ENCODE measurements at places on chromosomes 13 and 19.

DNA sequence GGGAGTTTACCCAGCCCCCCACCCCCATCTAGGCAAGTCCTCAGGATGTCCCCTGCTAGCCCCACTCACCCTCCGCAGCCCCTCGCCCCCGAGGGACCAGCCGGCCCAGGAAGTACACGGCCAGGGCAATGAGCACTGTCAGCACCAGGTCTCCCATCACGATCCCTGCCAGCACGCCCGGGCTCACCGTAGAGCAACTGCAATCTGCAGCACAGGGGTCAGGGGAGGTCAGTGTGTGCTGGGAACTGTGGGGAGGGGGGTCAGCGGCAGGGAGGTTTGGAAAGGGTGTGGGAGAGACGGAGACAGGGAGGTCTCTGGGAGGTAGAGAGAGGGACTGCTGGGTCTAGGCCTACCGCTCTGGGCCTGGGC, 734 bp downstream of the TYROBP start:
- no peak for DNase-seq

- DNase-seq = no peak
Observed at GRCh38 chr13:79401259-79402070, 4.6 kb downstream of the RBM26 start.

DNA sequence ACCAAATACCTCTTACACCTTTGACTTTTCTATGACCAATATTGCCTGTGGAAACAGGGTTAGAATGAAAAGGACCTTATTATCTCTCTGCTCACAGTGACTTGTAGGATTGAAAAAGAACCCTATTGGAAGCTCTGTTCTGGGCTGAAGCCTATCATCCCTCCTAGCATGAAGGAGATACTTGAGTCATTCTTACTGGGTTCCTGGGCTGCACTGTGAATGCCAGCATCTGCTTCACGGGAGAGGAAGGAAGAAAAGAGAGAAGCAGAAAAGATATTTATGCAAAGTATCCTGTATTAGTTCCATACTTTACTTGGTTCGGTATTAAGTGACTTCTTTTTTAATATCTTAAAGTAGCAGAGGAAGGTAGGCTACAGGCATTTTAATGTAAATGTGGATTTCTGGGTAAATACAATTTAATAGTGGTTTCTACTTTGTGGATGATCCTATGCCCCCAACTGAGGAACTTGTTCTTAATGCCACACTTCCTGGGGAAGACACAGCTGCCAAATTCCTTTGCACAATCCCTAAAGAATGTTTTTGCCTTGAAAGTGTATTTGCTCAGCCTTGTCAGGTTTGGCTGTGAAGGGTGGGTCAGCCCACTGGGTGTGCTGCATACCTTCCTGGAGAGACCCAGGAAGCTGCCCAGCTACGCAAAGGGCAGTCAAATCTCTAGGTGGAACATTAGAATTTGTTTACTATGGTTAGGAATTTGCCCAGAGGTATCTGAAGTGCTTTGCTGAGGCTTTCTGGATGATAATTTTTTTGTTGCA, 13.7 kb upstream of the SCEL start:
- no peak for DNase-seq

GRCh38 chr13:77477299-77477848, 58.1 kb upstream of the SCEL start:
- DNase-seq = no peak

- no peak for DNase-seq
Observed at GRCh38 chr13:108769213-108770070, 140.0 kb downstream of the MYO16 start.

- no peak for DNase-seq
Observed at GRCh38 chr13:99829593-99830239, 141.9 kb downstream of the ZIC5 start.

DNA sequence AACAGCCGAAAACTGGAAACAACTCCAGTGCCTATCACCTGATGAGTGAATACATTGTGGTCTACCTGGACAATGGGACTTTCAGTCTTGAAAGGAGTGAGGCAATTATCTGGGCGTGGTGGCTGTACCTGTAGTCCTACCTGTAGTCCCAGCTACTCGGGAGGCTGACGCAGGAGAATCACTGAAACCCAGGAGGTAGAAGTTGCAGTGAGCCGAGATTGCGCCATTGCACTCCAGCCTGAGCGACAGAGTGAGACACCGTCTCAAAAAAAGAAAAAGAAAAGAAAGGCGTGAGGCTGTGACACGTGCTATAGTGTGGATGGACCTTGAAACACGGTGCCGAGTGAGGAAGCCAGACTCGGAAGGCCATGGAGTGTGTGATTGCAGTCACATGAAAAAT, 4.1 kb upstream of the NTN5 start:
- no peak for DNase-seq

- DNase-seq = no peak
Observed at GRCh38 chr13:59665732-59666131, 498.0 kb downstream of the DIAPH3 start.

DNA sequence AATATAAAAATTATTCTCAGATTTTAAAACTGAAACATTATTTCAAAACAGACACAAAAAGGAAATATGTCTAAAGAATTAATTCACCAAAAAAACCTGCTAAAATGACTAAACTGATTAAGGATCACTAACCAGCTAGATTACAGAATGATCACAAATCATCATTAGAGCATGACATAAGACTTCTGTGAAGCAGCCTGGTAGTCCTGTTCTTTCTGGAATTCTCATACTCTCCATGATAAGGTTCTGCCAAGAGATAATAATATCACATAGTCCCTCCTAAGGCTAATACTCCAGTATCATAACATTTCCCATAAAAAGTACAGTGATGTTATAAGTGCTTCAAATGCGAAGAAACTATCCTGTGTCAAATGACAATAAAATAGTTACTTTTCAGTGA, 1814.9 kb downstream of the SLITRK5 start:
- DNase-seq = no peak

GRCh38 chr19:15640294-15640903, at the start of gene CYP4F3:
CYP4F3 (plus strand) TSS chr19:15640897; CDS start chr19:15641416, 519 bp downstream.
- no peak for DNase-seq

GRCh38 chr13:38417727-38418126, 68.1 kb downstream of the UFM1 start:
- DNase-seq = peak; percentile 2

- DNase-seq = no peak
Observed at GRCh38 chr13:80072231-80072630, 268.7 kb downstream of the SPRY2 start.

DNA sequence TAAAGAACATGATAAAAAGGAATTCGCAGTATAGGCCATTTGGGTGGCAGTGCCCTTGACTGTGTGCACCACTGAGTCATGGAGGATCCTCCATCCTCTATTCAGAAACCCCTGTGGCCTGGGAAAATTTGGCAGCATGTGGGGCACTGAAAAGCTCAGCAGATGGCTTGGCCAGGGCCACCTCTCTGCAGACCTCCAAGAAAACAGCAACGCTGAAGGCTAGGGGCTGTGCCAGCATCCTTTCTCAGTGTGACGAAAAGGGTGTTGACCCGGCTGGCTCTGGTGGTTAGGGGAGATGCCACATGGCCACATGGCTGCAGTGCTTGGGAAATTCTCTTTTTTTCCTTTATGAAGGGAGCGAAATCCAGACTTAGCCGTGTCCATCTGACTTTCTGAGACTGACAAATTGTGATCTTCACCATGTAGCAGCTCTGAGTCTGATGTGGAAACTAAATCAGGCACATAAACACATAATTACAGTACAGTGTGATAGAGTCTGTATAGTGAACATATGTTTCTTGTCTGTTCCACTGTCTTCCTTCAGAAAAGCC, 178.0 kb downstream of the KCTD12 start:
- DNase-seq = no peak

GRCh38 chr19:12260861-12261260, 33.8 kb downstream of the ZNF44 start:
- DNase-seq = no peak

DNA sequence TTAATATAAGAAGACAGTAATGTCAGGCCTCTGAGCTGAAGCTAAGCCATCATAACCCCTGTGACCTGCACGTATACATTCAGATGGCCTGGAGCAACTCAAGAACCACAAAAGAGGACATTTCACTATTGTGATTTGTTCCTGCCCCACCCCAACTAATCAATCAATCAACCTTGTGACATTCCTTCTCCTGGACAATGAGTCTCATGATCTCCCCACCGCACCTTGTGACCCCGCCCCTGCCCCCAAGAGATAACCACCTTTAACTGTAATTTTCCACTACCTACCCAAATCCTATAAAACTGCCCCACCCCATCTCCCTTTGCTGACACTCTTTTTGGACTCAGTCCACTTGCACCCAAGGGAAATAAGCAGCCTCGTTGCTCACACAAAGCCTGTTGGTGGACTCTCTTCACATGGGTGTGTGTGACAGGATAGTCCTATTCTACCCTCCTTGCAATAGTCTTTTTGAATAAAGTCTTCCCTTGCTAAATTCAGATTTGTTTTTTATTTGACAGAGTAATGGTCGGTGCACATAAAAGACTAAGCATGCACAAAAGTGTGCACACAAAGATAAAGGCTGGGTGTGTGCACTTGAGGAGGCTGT, 14.0 kb downstream of the CD70 start:
- no peak for DNase-seq

DNA sequence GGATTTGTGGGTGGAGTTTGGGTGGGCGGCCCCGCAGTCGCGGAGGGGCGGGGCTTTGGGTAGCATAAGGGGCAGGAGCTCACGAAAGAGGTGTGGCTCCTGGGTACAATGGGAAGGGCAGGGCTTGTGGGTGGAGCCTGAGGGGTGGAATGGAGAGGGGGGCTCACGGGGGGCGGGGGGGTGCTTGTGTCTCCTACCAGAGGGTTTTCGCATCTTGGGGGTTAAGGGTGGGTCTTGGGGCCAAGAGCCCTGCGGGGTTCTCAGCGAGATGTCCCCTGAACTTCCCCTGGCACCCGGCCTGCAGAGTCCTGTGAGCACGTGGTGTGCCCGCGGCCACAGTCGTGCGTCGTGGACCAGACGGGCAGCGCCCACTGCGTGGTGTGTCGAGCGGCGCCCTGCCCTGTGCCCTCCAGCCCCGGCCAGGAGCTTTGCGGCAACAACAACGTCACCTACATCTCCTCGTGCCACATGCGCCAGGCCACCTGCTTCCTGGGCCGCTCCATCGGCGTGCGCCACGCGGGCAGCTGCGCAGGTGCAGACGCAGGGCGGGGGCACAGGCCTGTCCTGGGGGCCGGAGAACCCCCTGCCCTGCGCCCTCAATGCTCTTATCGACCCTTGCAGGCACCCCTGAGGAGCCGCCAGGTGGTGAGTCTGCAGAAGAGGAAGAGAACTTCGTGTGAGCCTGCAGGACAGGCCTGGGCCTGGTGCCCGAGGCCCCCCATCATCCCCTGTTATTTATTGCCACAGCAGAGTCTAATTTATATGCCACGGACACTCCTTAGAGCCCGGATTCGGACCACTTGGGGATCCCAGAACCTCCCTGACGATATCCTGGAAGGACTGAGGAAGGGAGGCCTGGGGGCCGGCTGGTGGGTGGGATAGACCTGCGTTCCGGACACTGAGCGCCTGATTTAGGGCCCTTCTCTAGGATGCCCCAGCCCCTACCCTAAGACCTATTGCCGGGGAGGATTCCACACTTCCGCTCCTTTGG, 5.1 kb downstream of the FSTL3 start:
- DNase-seq = no peak

DNA sequence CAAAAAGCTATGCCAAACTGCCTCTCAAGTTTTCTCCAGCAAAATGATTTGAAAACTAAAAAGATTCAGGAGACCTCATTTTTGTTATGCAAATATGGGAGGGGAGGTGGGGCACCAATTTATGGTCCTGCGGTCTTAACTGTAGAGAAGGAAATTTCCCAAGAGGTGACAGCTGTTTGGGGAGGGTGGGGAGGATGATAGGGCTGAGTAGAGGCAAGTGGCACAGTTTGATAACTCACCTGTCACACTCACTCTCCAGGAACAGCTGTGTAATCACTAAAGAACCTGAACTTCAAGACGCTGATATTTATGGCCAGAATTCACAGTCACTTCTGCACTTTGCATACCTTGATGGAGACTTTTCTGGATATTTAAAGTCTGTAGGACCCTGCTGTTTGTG, 232.9 kb upstream of the STARD13 start:
- DNase-seq = no peak

DNA sequence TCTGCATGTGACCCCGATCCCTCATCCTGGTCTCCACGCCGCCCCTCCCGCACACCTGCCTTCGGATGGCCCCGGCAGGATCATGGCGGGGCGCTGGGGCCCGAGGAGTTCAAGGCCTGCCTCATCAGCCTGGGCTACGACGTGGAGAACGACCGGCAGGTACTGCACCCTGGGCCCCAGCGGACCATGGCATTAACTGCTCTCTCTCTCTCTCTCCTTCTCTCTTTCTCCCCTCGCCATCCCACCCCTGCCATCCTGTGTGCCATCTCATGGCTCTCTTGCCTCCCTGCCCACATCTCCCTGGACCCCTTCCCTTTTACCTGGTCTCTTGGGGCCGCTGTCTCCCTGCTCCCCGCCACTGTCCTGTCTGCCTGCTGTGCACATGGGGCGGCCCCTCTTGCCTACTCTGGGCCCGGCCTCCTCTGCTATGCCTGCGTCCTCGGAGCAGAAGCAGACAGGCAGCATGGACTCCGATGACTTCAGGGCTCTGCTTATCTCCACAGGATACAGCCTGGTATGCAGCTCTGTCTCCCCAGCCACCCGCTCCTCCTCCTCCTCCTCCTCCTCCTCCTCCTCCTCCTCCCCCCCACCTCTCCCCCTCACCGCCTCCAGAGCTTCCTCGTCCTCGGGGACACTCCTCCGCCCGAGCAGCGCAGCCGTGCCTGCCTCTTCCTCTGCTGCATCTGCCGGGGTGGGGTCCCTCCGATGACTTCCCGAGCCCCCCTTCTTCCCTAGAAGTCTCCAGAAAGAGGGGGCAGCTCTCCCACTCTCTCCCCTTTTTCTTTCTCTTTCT, 16.2 kb downstream of the CAPN12 start:
- DNase-seq = peak; percentile 86

- no peak for DNase-seq
Observed at GRCh38 chr13:109776575-109776974, 9.8 kb downstream of the IRS2 start.

DNA sequence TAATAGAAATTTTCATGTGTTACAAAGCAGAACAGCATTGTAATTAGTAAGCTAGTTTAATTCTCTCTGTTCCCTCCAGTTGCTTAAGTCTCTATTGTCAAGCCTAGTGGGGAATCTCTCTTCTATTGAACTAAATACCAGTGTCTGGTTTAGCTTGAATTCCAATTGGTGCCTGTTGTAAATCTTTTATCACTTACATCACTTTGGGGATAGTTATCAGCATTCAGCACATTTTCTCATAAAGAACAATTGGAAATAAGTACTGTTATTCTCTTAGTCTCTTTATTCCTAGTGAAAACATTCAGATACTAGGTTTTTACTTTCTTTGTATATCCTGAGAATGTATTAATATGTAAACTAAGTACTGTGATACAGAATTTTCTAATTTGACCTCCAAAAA, 25.2 kb downstream of the IPO5 start:
- peak; percentile 24 for DNase-seq

GRCh38 chr13:70856711-70857110, 748.5 kb upstream of the KLHL1 start:
- no peak for DNase-seq
